ENCODE measurements at places on chromosomes 5 and 9.

DNA sequence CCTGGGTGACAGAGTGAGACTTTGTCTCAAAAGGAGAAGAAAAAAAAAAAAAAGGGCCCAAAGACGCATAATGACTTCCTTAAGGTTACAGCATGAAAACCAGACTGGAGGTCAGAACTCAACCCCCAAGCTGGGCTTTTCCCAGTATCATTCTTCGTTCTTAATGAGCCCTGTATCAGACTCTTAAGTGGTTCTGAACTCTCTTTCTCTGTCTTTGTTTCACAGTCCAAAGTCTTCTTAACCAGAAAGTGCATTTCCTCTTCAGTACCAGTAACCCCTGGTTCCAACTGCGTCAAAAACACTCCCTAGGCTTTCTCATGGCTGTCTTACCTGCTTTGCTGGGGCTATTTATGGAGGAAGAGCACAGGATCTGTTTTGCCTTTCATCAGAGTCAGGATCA, 38.4 kb upstream of the SHB start:
- no peak for DNase-seq

GRCh38 chr5:177313561-177314259, 2.0 kb upstream of the MXD3 start:
- no peak for DNase-seq

GRCh38 chr5:118551031-118551430, 437.3 kb downstream of the DTWD2 start:
- DNase-seq = no peak

- no peak for DNase-seq
Measured at GRCh38 chr5:179553006-179553405, 2.7 kb downstream of the RUFY1 start.

GRCh38 chr5:14790911-14791310, 80.7 kb downstream of the ANKH start:
- no peak for DNase-seq

- no peak for DNase-seq
Measured at GRCh38 chr5:96065685-96066385, 104.2 kb upstream of the ELL2 start.

DNA sequence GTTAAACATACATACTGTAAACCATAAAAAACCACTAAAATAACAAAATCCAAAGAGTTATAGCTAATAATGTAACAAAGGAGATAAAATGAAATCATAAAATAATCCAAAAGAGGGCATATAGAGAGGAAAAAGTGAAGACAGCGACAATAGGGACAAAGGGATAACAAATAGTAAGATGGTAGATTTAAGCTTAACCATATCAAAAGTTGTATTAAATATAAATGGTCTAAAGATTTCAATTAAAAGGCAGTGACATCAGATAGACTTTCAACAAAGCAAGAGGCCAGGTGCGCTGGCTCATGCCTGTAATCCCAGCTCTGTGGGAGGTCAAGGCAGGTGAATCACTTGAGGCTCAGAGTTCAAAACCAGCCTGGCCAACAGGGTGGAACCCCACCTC, 54.7 kb upstream of the SREK1 start:
- DNase-seq = no peak
